ENCODE measurements at places on chromosomes 1 and 21. TPM values are rescaled to one million over a fixed set of nuclear protein-coding genes. Genes with fewer than 3 reads are reported as not detected.

Gene FMO3
- 0.43 TPM for total RNA-seq

Gene TMPRSS15
- total RNA-seq, result not detected

Gene GSTM5
- 4.1 TPM for total RNA-seq

Gene GBP1
- total RNA-seq, result 12.4 TPM

Gene SHISAL2A
- total RNA-seq, result not detected

Gene CLDN17
- not detected for total RNA-seq

Gene BARHL2
- total RNA-seq, result not detected

Gene NHLH1
- total RNA-seq, result 0.07 TPM

All from smooth muscle cell of the pulmonary artery (primary cell).